ENCODE measurements at places on chromosomes 1 and 21.

DNA sequence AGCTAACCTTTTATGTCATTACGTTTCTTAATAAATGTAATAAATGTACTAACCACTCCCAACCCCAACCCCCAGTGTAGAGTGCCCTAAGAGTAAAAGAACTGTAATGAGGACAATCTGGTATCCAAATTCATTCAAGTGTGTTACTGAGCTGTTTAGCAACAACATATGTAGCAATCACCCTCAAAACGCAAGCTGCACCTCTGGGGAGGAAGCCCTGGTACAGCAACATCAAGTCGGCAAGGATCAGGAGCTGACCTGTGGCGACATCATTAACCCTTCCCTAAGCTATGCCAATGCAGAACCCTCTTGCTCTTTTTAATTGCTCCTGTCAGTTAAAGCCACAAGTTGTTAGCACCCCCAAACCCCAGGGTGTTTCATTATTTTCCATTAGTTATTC is 47.1 kb downstream of the STX6 start:
- no peak for DNase-seq

DNA sequence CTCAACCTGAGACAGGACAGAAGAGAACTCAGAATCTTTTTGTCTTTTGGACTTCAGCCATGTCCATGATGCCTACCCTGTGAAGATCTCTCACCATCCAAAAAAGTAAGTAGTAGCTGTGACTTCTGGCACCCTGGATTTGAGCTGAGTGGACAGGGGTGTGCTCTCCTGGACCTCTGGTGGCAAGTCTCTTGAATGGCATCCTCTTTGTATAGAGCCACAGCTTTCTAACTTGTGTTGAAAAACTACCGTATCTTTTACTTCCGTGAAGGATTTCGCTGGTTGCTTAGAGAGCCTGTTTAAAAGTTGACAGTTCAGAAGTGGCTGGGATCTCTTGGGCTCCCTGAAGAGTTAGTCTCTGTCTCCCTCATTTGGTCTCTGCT is 1.8 kb downstream of the MFN2 start:
- no peak for DNase-seq

DNA sequence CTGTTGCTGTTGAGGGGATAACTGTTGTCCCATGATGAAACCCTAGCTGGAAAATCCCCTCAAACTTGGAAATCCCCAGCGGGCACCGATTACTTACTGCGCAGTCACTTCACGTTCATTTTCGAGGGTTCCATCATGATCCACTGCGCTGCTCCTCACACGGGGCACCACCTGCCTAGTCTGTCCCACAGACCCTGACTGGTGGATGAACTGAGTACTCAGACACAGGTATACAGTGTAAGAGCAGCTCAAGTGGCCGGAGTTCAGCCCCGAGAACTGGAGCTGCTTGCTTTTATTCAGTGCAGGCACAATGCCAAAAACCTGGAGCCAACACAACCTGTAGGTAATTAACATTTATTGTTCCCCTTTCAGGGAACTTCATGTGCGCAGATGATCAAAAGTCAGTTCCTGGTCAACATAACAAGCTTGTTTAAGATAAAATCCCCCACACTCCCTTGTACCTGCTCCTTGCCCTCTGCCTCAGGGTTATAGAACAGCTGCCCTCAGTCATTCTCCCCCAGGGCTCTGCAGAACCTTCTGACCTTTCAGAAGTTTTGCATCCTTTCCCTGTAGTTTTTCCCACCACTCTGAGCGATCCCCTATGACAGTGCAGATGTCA is 46.5 kb upstream of the PRELP start:
- no peak for DNase-seq

DNA sequence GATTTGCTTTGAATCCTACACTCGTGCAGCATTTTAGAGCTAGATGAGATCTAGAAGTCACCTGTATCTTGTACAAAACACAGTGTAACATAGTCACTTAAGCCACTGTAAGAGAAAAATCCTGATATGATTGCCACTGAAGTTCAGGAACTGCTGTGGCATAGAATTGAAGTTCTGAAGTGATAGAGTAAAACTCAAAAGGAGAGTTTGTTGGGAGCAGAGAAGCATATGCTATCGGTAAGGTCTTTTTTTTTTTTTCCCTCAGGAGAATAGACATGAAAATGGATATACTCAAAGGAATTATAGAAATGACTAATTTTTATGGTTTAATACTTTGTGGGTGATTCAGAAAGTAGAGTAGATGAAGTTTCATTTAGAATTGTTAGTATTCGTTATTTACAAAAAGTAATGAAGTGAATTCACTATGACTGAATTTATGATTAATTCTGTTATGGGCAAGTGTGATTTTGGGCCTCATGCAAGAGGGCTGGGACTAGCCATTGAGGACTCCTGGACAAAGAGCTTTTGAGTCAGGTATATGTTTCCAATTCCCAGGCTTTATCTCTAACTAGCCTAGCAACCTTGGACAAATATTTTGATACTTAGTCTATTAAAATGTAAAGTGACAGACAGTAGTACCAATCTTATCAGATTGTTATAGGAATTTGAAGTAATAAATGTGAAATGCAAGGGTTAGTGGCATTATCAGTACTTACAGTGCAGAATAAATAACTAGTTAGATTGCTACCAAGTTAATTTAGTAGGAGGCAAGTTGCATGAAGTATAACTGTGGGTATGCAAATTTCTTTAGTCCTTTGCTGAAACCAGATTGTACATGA is 3.1 kb downstream of the KCTD3 start:
- no peak for DNase-seq

- no peak for DNase-seq
Observed at GRCh38 chr21:18614303-18614702, 210.7 kb upstream of the TMPRSS15 start.

DNA sequence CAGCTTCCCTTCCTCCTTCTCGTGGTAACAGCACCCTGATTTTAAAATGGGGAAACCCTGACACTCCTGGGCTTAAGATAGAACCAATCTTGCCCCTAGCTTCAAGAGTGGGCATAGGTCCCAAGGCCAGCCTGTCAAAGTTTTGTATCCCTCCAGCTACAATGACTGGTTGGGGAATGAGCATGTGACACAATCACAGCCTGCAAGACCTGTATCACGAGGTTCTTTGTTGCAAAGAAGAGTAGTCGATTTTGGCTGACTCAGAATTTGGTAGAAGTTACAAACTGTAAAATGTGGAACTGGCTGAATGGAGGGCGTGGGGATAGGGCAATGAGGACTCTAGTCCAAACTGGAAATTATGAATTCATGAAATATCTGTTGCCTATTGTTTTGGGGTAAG is 18.7 kb downstream of the CTSK start:
- no peak for DNase-seq

DNA sequence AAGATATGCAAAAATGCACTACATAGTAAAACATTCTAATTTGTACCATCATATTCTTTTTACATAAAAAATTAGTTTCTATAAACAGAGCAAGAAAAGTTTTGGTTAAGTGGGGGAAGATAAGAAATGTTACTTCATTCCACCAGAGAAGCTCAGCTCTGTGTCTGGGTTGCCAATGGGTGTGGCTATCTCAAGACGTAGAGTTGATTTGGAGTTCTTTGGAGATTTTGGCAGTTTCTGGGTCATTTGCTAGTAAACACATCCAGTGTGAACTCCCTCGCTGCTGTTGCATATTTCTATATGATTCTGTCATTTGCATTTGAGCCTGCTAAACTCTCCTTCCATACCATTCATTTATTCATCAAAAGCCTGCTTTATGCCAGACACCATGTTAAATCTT is 7.2 kb downstream of the RGL1 start:
- no peak for DNase-seq

DNA sequence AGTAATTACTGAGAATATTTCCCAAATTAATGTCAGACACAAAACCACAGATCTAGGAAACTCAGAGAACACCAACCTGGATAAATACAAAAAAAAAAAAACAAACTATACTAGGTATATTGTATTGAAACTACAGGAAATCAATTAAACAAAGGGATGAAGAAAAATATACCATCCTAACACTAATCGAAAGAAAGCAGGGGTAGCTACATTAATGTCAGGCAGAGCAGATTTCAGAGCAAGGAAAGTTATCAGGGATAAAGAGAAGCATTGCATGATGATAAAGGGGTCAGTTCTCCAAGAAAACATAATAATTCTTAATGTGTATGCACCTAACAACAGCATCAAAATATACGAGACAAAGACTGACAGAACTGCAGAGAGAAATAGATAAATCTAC is 89.9 kb downstream of the TOMM20 start:
- no peak for DNase-seq

GRCh38 chr1:33347650-33347992 is 26.7 kb upstream of the A3GALT2 start:
- DNase-seq, result no peak

GRCh38 chr1:237146241-237146640 is 104.3 kb downstream of the RYR2 start:
- DNase-seq, result no peak

GRCh38 chr1:22801761-22802160 is 91.1 kb downstream of the EPHB2 start:
- DNase-seq, result no peak

- no peak for DNase-seq
Observed at GRCh38 chr1:39808784-39809517, 20.3 kb upstream of the BMP8B start.

DNA sequence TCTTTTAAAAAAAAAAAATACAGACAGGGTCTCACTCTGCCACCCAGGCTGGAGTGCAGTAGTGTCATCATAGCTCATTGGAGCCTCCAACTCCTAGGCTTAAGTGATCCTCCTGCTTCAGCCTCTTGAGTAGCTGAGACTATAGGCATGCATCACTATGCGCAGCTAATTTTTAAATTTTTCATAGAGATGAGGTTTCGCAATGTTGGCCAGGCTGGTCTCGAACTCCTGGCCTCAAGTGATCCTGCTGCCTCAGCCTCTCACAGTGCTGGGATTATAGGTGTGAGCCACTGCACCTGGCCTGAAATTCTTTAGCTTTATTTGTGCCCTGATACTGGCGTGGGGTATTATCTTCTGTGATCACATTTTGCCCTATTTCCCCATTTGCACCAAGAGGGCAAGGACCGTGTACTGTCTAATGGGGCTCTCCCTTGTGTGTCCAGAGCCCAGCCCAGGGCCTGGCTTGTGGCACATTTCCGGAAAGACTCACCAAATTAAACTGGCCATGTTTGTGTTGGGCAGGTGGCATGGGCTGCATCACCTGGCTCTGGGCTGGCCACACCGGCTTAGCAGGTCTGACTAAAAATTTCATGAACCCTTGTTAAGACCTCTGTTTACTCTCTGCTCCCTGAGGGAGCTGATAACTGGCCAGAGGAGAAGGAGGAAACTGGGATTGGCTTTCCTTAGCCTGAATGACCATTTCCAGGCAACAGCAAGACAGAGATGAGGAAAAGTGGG is 32.2 kb downstream of the TRIM62 start:
- no peak for DNase-seq

GRCh38 chr1:54774820-54775498 is 10.6 kb upstream of the PARS2 start:
- no peak for DNase-seq

DNA sequence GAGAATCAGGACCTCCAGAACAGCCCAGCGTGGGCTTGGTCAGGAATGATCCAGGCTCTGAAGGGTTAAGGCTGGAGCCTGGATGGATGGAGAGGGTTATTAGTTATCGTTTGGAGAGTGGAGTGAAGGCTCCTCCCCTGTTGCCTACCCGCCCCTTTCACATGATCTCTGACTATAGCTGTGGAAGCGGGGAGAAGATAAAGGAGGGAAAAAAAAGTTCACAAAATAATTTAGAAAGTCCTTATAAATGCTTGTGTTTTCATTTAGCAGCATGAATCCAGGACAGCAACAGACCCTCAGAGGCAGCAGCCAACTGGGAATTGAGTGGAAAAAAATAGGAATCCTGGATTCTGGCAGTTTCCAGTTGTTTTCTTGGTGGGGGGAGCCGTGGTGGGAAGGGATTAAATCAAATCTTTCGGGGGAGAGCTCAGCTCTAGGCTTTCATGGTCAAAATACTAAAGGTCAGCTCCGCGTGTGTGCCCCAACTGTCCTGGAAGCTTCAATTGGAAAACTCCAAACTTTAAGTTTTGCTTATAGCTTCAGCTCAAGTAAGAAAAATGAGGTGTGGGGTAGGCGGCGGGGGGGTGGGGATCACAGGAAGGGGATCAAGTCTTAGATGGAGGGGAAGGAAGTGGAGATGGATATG is 595 bp upstream of the DDR2 start:
- DNase-seq, result no peak

GRCh38 chr1:86155051-86155806 is 1.3 kb downstream of the COL24A1 start:
- no peak for DNase-seq

DNA sequence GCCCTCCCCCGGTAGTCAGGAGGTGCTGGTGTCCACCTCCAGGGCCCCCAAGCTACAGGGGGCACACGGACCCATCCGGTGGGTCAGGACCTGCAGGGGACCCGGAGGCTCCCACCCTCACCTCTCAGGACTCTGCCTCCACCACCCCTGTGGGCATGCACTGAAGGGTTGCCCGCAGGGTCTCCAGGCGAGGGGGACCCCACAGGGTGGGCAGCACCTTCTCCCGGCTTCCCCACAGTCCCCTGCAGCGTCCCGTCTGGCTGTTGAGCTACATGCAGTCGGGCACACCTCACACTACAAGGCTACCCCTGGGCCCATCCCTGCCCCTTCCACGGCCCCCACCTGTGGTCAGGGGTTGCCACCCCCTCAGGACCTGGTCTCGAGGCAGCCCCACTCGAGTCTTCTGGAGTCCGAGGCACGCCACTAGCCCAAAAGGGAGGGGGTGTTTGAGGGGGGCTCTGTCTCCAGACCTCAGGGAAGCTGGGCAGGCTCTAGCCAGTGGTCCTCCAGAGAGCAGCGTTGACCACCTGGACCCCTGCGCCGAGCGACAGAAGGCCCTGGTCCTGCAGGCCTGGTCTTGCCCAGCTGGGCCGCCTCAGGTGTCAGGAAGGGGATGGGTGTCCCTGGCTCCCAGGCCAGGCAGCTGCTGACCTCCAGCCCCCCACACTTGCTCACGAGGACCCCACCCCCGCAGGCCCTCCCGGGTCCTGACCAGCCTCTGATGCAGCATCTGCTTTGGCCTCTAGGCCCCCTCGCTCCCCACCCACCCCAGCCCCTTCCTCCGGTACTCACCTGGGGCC is 9.6 kb downstream of the PARS2 start:
- DNase-seq, result no peak

DNA sequence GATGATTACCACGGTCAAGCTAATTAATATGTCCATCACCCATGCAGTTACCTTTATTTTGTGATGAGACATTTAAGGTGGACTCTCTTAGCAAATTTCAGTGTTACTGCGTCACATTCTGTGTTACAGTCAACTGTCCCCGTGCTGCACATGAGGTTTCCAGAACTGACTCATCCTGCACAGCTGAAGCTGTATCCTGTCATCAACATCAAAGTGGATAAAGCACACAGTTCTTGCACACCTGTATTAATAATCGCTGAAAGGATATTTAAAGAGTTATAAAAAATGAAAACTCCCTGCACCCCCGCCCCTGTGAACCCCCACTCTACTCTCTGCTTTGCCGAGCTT is 3.4 kb upstream of the KRTAP10-5 start:
- DNase-seq, result no peak
